ENCODE measurements at places on chromosomes 13 and 19.

DNA sequence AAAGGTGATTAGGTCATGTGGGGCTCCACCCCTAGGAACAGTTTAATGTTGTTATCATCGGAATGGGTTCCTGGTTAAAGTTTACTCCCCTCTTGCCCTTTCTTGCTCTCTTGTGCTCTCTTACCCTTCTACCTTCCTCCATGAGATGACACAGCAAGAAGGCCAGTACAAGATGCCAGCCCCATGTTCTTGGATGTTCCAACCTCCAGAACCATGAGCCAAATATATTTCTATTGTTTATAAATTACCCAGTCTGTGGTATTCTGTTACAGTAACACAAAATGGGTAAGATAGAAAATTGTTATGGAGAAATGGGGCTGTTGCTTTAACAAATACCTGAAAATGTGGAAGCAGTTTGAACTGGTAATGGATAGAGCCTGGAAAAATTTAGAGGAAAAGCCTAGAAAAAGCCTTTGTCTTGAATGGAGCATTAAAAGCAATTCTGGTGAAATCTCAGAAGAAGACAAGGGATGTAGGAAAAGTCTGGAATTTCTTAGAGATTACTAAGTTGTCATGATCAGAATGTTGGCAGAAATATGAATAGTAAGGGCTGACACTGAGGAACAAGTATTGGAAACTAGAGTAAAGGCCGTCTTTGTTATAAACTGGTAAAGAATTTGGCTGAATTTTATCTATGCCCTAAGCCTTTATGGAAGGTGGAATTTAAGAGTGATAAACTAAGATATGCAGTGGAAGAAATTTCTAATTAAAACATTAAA is 53.5 kb upstream of the TSC22D1 start:
- DNase-seq, result no peak

DNA sequence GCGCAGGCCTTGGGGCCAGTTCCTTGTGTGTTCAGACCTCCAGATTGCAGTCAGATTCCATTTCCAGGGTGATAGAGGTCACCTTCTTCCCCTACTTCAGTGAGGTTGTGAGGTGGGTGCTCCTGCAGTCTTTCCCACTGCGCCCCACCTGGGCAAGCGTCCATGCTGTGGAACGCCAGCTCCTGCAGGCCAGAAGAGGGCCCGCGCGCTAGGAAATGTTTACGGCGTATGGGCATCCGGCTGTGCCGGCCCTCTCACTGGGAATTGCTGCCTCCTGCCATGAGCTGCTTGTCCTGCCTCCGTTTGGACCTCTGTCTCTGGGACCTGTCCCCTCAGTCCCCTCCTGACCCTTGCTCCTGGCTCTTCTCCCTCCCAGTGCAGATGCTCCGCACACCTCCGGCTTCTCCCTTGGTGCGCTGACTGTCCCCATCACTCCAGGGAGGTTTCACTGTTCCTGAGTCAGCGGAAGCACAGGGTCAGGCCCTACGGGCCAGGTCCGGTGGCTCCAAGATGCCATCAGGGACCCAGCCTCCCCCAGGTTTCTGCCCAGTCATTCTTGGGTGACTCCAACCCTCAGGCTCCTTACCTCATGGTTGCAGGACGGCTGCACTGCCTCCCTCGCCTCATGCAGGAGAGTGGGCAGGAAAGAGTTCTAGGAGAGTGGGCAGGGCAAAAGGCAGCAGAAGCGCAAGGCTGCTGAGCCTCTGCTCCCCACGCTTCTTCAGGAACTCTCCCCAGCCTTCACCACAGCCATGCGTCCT is 56.6 kb downstream of the SMARCA4 start:
- DNase-seq, result no peak

GRCh38 chr13:51919531-51919930 is 57.8 kb downstream of the CCDC70 start:
- DNase-seq, result peak; percentile 5

DNA sequence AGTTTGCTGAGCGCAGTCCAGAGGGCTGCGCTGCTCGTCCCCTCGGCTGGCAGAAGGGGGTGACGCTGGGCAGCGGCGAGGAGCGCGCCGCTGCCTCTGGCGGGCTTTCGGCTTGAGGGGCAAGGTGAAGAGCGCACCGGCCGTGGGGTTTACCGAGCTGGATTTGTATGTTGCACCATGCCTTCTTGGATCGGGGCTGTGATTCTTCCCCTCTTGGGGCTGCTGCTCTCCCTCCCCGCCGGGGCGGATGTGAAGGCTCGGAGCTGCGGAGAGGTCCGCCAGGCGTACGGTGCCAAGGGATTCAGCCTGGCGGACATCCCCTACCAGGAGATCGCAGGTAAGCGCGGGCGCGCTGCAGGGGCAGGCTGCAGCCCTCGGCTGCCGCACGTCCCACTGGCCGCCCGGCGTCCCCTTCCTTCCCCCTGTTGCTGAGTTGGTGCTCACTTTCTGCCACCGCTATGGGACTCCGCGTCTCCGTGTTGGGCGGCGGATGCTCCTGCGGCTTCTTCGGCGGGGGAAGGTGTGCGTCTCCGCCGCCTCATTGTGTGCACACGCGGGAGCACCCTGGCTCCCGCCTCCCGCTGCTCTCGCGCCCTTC is 772 bp downstream of the GPC6 start:
- no peak for DNase-seq

DNA sequence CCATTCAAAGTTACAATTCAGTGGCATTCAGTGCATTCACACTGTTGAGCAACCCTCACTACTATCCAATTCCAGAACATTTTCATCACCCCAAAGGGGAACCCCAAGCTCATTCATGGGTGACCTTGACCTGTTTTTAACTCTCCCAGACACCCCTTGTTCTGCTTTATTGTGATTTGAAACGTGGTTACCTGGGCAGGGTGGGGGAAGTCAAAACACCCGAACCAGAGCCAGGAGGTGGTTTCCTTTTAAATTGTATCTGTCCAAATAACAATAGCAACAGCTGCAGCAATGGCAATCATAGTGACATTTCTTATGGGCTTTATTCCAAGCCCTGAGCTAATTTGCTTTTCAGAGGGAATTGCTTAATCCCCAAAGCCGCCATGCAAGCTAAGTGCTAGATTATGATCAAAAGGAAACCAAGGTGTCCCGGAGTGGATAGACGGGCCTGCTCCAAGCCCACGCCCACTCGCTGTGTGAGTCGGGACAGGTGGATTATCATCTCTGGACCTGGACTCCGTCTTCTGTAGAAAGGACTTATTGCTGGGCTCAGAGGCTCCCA is 6.1 kb downstream of the PTGIR start:
- no peak for DNase-seq

DNA sequence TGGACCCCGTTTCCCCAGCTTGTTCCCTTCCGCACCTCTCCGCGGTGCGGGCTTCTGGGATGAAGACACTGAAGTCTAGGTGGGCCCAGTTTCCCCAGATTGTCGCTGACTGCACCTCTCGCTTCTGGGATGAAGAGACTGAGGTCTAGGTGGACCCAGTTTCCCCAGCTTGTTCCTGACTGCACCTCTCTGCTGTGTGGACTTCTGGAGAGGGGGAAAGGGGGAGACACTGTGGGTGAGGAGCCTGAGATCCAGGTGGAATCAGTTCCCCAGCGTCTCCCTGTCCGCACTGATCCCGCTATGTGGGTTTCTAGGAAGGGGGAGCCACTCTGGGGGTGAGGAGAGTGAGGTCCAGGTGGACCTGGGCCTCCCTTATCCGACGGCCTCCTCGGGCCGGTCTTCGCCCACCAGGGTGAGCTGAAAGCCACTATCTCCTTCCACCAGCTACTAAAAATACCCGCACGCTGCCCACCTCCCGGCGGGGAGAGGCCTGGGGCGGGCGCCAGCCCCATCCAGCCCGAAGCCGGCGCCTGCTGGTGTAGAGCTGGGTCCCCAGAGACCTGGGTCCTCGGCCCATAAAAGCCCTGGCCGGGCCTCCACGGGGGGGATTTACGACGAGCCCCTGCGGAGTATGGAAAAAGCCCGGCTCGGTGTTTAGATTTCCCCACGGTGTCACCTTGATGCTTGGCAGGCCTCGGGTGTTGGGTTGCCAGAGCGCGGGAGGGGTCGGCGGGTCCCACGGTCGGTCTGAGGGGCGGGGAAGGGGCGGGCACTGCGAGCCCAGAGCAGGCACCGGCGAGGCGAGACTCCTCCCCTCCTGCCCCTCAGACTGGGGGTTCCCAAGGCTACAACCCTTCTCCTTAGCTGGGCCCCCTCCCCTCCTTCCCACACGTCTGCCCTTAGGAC is 10.6 kb downstream of the FUT6 start:
- DNase-seq, result no peak
